AG04449 (cell line): ENCODE measurements at places on chromosomes 4 and X.

- DNase-seq: no peak
Measured at GRCh38 chr4:85697854-85698253, 222.9 kb downstream of the ARHGAP24 start.

- DNase-seq: no peak
Measured at GRCh38 chr4:174528226-174528625, 5.9 kb upstream of the HPGD start.

DNA sequence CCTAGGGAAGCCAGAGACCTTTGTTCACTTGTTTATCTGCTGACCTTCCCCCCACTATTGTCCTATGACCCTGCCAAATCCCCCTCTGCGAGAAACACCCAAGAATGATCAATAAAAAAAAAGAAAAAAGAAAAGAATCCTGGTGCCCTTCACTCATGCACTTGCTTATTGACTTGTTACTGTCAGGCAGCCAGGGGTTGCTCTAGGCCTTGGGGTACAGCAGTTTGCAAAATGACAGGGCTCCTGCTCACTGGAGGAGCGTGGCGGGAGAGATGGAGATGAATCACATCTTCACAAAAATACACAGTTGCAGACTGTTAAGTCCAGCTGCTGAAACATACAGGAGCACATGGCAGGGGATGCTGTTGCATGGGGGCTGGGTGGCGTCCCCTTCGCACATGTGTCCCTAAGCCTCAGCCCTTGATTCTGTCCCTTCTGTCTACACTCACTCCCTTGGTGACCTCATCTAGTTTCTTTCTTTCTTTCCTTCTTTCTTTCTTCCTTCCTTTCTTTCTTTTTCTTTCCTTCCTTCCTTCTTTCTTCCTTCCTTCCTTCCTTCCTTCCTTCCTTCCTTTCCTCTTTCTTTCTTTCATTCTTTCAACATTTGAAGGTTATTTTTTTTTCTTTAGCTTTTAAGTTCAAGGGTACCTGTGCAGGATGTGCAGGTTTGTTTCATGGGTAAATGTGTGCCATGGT is 16.9 kb upstream of the TMEM271 start:
- no peak for DNase-seq

GRCh38 chr4:8856835-8857621 is 14.6 kb downstream of the HMX1 start:
- DNase-seq: no peak

DNA sequence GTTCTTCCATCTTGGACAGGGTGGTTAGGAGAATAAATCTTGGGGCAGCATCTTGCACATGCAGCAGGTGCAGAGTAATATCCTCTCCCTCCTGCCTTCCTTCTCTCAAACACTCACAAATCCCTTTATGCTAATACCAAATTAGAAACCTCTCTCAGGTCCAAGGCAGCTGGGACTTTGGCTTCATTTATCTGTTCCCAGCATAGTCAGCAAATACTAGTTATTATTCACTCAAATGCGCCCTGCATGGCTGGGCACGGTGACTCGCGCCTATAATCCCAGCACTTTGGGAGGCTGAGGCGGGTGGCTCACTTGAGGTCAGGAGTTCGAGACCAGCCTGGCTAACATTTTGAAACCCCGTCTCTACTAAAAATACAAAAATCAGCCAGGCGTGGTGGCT is 156.0 kb upstream of the GALNT7 start:
- DNase-seq: no peak

- DNase-seq: no peak
Measured at GRCh38 chrX:149467461-149467860, 37.6 kb downstream of the IDS start.

- no peak for DNase-seq
Measured at GRCh38 chr4:127179256-127180087, 453.3 kb upstream of the INTU start.

GRCh38 chrX:1860936-1861594 is 246.2 kb downstream of the ASMT start:
- no peak for DNase-seq

DNA sequence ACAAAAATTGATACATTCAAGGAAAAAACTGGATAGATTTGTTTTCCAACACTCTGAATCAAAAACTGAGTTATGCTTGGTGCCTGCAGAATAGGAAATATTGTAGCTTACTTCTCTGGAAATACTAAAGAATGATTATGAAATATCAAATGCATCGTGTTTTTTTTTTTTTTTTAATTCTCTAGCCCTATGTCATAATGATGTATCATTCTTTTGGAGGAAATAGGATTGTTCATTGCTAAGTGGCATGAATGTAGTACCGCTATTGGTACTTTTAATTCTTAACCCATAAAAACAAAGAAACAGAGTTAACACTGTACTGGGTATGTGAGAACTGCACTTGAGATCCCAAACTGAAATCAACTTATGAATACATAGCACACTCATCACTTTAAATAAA is 7.6 kb upstream of the FAM200B start:
- DNase-seq: no peak

GRCh38 chr4:40837094-40837870 is 87.5 kb downstream of the NSUN7 start:
- no peak for DNase-seq
